ENCODE measurements at places on chromosomes 16 and 17. TPM values are rescaled to one million over a fixed set of nuclear protein-coding genes. Genes with fewer than 3 reads are reported as not detected.

GRCh38 chr17:20920815-20921199, 122.0 kb downstream of the USP22 start:
- H3K36me3 ChIP-seq: no peaks in the 10 kb centered on the region
- H3K27me3 ChIP-seq: peaks cover 30% of the 10 kb centered on the region
- H3K27ac ChIP-seq: no peak overlapping the region
- H3K4me3 ChIP-seq: no peak overlapping the region
- DNase-seq: no peak

GRCh38 chr16:87198328-87198832, 118.8 kb downstream of the C16orf95 start:
- no peaks in the 10 kb centered on the region for H3K36me3 ChIP-seq
- peaks cover 4% of the 10 kb centered on the region for H3K4me1 ChIP-seq
- H3K27me3 ChIP-seq: peaks cover 2% of the 10 kb centered on the region
- no peak overlapping the region for H3K4me3 ChIP-seq

DNA sequence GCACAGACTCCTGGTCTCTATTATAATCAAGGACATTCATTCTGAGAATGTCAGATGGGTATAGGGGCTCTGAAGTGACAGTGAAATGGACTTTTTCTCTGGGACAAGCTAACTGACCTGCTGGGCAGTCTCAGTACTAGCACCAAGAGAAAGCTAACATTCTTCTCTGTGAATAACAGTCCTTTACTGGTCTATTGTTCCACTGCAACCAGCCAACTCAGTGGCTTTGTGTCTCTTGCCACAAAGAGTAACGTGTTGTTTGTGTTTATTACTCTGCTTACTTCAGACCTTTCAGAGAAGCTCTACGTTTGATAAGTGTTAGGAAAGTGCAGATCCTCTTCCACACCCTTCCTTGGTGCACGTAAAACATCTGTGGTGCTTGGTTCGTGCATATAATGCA, 61.5 kb upstream of the BCAR1 start:
- peaks cover 9% of the 10 kb centered on the region for H3K36me3 ChIP-seq
- no peak overlapping the region for H3K27ac ChIP-seq
- H3K4me1 ChIP-seq: peaks cover 2% of the 10 kb centered on the region
- no peak overlapping the region for H3K4me3 ChIP-seq
- H3K27me3 ChIP-seq: peaks cover 30% of the 10 kb centered on the region

DNA sequence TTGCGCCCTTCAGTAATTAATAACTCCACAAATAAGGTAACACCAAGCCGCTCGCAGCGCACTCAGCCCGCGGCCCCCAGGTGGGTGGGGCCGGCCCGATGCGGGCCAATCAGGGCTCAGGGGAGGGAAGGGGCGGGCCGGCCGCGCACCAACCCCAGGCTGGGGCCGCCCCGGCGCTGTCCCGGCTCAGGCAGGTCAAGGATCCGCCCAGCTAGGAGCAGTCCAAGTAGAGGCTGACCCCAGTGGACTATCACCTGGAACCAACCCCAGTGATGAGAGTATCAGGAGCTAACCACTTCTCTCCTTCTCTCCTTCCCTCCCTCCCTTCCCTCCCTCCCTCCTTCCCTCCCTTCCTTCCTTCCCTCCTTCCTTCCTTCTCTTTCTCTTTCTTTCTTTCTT, 110.8 kb downstream of the C16orf78 start:
- H3K4me1 ChIP-seq: no peaks in the 10 kb centered on the region
- H3K36me3 ChIP-seq: no peaks in the 10 kb centered on the region
- H3K27me3 ChIP-seq: peaks cover 12% of the 10 kb centered on the region
- no peak overlapping the region for H3K4me3 ChIP-seq

- no peak overlapping the region for H3K4me3 ChIP-seq
- no peak overlapping the region for H3K27ac ChIP-seq
- H3K27me3 ChIP-seq: peaks cover 36% of the 10 kb centered on the region
- no peaks in the 10 kb centered on the region for H3K4me1 ChIP-seq
- DNase-seq: no peak
- H3K36me3 ChIP-seq: no peaks in the 10 kb centered on the region
Measured at GRCh38 chr16:80875616-80876015, 71.2 kb upstream of the CDYL2 start.

DNA sequence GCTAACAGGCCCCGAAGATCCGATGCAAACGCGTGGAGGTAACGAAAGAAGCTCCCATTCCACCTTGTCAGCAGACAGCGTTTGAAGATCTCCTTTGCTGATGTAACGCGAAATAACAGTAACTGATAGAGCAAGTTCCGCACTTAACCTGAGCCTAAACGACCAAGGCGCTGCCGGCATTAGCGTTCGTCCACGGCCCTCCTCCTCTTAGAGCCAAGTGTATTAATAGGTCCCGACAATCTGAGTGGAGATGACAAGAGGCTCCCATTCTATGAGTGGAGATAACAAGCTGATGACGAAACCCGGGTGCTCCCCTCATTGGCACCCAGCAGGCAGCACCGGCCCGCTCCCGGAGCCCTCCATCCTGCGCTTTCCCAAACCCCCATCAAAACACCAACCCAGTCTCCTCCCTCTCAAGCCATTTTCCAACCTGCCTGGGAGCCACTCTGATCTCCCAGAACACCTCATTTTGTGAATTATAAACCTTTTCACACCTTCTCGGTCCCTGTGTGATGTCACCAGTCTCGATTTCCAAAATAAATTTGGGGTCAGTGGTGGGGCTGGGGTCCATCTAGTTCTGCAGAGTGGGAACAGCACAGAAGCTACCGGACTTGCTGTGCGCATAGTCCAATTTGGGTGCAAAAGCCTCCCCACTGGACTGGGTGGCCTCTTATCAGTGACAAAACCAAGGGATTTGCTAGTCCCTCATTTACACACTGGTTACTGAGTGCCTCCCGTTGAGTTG, 35.4 kb upstream of the ARL4D start:
- H3K27me3 ChIP-seq: peaks cover 3% of the 10 kb centered on the region
- H3K36me3 ChIP-seq: peaks cover 10% of the 10 kb centered on the region
- no peak overlapping the region for H3K4me3 ChIP-seq
- DNase-seq: peak; percentile 20
- peaks cover 59% of the 10 kb centered on the region for H3K4me1 ChIP-seq
- no peak overlapping the region for H3K27ac ChIP-seq

DNA sequence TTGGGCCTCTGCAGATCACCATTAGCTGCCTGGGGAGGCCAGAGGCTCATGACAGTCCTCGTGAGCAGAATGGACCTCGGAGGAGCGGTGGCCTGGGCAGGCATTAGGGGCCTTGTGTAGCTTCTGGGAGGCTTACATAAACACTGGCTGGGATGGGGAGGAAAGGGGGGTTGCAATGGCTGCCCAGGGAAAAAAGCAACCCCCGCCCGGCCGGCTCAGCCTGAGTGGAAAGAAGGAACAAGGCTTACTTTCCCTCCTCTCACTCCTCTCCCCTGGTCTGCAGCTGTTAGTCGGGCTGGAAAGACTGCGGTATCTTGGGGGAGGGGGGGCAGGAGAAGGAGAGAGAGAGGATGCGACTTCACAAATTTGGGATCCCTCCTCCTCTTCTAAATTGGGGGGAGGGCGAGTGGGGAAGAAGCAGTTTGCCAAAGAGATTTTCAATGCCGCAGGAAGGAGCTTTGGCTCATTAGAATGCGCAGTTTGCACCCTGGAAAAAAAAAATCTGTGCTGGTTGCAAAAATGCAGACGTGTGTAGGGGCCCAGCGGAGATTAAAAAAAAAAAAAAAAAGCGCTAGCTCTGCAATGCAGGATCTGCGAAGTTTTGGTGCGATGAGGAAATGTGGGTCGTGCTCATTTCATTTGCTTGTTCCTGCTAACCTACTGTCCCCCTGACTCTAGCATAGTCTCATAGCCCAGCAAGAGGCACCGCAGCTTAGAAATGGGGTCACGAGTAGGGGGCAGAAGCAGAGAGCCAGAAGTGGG, 6.6 kb upstream of the NR1D1 start:
- DNase-seq: no peak
- H3K36me3 ChIP-seq: no peaks in the 10 kb centered on the region
- no peak overlapping the region for H3K4me3 ChIP-seq

DNA sequence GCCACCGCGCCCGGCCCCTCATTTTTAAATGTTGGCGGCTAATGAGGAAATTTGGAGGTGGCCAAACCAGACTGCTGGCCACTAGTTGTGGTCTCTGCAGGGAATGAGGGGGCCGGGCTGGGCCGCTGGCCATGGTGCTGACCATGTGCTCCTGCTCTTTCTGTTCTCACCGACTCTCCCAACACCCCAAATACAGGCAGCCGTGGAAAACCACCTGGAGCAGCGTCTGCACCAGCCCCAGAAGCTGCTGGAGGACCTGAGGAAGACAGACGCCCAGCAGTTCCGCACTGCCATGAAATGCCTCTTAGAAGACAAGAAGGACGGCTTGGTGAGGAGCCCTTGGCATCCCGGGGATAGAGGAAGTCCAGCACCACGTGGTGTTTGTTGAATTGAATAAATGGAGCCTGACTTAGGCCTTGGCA, 21.3 kb downstream of the OTOA start:
- DNase-seq: no peak
- no peaks in the 10 kb centered on the region for H3K4me1 ChIP-seq
- no peaks in the 10 kb centered on the region for H3K36me3 ChIP-seq
- no peak overlapping the region for H3K4me3 ChIP-seq
- no peak overlapping the region for H3K27ac ChIP-seq
- peaks cover 8% of the 10 kb centered on the region for H3K27me3 ChIP-seq

GRCh38 chr17:82355770-82356427, 3.1 kb upstream of the TEX19 start:
- H3K36me3 ChIP-seq: no peaks in the 10 kb centered on the region
- no peak overlapping the region for H3K4me3 ChIP-seq
- H3K27ac ChIP-seq: no peak overlapping the region
- no peak for DNase-seq
- H3K4me1 ChIP-seq: peaks cover 14% of the 10 kb centered on the region

GRCh38 chr17:337022-337420, 15.6 kb downstream of the RPH3AL start:
- H3K4me3 ChIP-seq: no peak overlapping the region
- peaks cover 20% of the 10 kb centered on the region for H3K27me3 ChIP-seq
- H3K36me3 ChIP-seq: no peaks in the 10 kb centered on the region
- H3K4me1 ChIP-seq: no peaks in the 10 kb centered on the region
- H3K27ac ChIP-seq: no peak overlapping the region

DNA sequence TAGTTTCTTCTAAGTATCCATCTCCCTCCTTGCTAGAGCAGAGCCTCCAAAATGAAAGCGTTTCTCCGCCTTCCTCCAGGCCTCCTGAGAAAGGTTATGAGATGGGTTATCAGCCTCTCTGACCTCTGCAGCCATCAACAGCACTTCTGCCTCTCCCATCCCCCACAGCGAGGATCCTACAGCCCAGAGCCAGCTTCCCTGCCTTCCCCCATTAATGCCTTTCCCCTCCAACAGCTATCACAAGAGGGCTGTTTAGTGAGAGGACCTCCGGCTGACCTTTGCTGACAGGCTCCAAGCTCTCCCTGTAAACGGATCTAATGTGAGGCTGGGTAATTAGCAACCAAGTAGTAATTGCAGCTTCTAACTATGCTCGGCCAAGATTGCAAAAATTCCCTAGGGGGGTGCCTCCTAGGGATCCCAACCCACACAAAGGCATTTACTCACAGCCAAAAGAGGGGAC, 55.8 kb downstream of the ZFHX3 start:
- no peaks in the 10 kb centered on the region for H3K36me3 ChIP-seq
- no peak overlapping the region for H3K4me3 ChIP-seq
- no peaks in the 10 kb centered on the region for H3K27me3 ChIP-seq

DNA sequence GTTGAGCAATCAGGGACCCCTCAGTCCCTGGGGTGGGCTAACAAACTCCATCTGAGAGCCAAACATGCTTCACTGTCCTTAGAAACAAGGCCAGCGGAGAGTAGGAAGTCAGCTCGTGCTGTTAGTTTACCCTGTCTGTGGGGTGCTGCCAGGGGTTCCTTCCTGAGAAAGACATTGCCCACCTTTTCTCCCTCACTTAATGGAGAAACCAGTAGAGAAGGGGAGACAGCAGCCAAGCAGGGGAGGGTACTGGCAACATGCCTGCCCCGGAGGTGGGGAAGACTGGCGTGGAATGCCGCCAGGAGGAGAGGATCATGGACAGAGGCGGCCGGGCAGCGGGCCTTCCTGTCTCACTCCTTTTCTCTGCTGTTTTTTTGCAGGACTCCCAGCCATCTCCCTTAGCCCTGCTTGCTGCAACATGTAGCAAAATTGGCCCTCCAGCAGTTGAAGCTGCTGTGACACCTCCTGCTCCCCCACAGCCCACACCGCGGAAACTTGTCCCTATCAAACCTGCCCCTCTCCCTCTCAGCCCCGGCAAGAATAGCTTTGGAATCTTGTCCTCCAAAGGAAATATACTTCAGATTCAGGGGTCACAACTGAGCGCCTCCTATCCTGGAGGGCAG, 19.9 kb downstream of the SP2 start:
- H3K27me3 ChIP-seq: no peaks in the 10 kb centered on the region
- H3K4me1 ChIP-seq: peaks cover 15% of the 10 kb centered on the region
- no peak overlapping the region for H3K27ac ChIP-seq
- no peak overlapping the region for H3K4me3 ChIP-seq

- DNase-seq: no peak
- no peaks in the 10 kb centered on the region for H3K36me3 ChIP-seq
- no peak overlapping the region for H3K4me3 ChIP-seq
- H3K27ac ChIP-seq: no peak overlapping the region
- H3K4me1 ChIP-seq: no peaks in the 10 kb centered on the region
Measured at GRCh38 chr17:71978435-71978834, 142.4 kb upstream of the SOX9 start.

GRCh38 chr16:80526418-80527061, 14.3 kb upstream of the DYNLRB2 start:
- H3K36me3 ChIP-seq: no peaks in the 10 kb centered on the region
- H3K4me1 ChIP-seq: peaks cover 12% of the 10 kb centered on the region
- peaks cover 12% of the 10 kb centered on the region for H3K27me3 ChIP-seq
- DNase-seq: peak; percentile 66
- H3K27ac ChIP-seq: no peak overlapping the region
- H3K4me3 ChIP-seq: no peak overlapping the region

- H3K4me1 ChIP-seq: no peaks in the 10 kb centered on the region
- no peak for DNase-seq
- no peak overlapping the region for H3K27ac ChIP-seq
- no peaks in the 10 kb centered on the region for H3K36me3 ChIP-seq
- H3K4me3 ChIP-seq: no peak overlapping the region
- H3K27me3 ChIP-seq: no peaks in the 10 kb centered on the region
Measured at GRCh38 chr17:72145562-72145961, 24.7 kb downstream of the SOX9 start.

- no peaks in the 10 kb centered on the region for H3K36me3 ChIP-seq
- no peak overlapping the region for H3K27ac ChIP-seq
- no peaks in the 10 kb centered on the region for H3K4me1 ChIP-seq
Measured at GRCh38 chr17:10099051-10099571, 99.3 kb downstream of the GAS7 start.

Gene NUBP1
- 31.5 TPM for total RNA-seq

Gene OTOP3
- not detected for total RNA-seq

Gene NLGN2
- total RNA-seq: 3.7 TPM

Gene RAP1GAP2
- total RNA-seq: 36.7 TPM

Gene SECTM1
- total RNA-seq: 18.3 TPM

Gene PPM1E
- not detected for total RNA-seq

Gene WNT3
- not detected for total RNA-seq

Gene HAP1
- total RNA-seq: 0.05 TPM

Gene LPO
- not detected for total RNA-seq

Gene ZNF213
- total RNA-seq: 10.5 TPM

Gene ARL5C
- total RNA-seq: not detected

Gene CRHR1
- total RNA-seq: not detected

All from activated CD4-positive, alpha-beta memory T cell treated with anti-CD3 and anti-CD28 coated beads, Interleukin-2, amount 10 ng/mL, durations not matched to agents 7 days and 5 days (primary cell).